Amygdala (tissue), 56 donors: ENCODE measurements at places on chromosomes 6 and 20.

- no peak for DNase-seq
Measured at GRCh38 chr6:167957626-167958025, 39.8 kb upstream of the KIF25 start.

GRCh38 chr6:84390851-84391250 is 163.4 kb upstream of the CEP162 start:
- DNase-seq: no peak

GRCh38 chr6:38499529-38500096 is 140.1 kb downstream of the BTBD9 start:
- no peak for DNase-seq

- DNase-seq: no peak
Measured at GRCh38 chr20:39766333-39766732, 804.2 kb downstream of the DHX35 start.

DNA sequence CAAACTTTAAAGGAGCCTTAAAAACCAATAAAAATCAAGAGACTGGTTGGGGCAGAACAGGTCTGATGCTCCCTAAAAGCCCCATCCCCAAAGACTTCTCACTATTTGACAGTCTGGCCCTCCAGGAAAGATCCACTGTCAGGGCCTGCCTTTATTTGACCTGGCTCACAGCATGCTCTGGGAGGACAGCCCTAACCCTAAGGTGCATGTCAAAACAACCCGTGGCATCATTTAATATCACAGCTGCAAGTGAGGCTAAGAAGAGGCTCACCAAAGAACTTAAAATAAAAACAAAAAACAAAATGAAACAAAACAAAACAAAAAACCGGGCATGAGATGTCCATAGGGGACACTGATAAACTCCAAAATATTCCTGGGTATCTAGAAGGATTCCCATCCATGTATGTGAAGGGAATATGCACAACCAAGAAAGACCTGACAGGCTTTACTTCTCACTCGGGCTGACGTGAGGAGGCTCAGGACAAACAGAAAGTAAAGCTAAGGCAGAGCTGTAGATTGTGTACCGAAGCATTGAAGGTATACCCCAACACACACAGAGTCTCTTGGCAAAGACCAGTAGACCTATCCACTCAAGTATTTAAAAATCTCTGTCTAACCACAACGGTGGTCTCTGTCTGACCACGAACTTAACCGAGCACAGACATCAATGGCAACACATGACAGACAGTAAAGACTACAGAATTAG is 57.3 kb downstream of the AHI1 start:
- no peak for DNase-seq

- DNase-seq: no peak
Measured at GRCh38 chr6:11632795-11633511, 95.4 kb downstream of the TMEM170B start.

- no peak for DNase-seq
Measured at GRCh38 chr6:65979120-65979519, 272.1 kb upstream of the EYS start.

- no peak for DNase-seq
Measured at GRCh38 chr20:58293453-58293852, 16.1 kb upstream of the RAB22A start.

DNA sequence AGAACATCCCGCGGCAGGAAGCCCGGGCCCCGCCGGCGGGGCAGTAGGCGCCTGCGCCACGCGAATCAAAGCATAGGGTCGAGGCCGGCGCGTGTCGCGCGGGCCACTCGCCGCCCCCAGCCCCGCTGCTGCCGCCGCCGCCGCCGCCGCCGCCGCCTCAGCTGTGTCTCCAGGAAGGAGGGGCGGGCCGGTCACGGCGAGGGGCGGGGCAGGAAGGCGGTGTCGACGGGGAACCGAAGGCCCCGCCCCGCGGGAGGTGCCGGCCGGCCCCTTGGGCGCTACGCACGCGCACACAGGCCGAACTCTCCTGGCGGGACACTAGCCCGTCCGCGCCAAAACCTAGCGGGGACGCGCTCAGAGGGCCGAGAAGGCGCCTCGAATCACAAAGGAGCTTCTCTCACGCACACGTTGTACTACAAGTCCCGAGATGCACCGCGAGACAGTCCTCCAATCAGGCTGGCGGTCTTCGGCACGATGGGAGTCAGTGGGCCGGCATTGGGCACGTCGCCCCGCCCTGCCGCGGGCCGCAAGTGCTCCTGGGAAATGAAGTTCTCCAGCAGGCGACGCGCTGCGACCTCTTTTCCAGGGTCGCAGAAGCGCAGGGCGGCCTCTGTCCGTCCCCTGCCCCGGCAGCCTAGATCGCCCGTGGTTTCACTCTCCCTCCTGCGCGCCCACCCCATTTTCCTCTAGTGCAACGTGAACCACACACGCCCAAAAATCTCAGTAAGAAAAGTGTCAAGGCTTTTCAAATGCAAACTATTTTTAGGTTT is at the start of gene RALGAPA2:
Gene RALGAPA2 (minus strand): TSS at position 171 of the 770 bp plus-strand sequence. CDS start 164 bp downstream, at position 7.
- DNase-seq: peak; percentile 94

- DNase-seq: no peak
Measured at GRCh38 chr20:24499472-24499871, 30.0 kb downstream of the SYNDIG1 start.

DNA sequence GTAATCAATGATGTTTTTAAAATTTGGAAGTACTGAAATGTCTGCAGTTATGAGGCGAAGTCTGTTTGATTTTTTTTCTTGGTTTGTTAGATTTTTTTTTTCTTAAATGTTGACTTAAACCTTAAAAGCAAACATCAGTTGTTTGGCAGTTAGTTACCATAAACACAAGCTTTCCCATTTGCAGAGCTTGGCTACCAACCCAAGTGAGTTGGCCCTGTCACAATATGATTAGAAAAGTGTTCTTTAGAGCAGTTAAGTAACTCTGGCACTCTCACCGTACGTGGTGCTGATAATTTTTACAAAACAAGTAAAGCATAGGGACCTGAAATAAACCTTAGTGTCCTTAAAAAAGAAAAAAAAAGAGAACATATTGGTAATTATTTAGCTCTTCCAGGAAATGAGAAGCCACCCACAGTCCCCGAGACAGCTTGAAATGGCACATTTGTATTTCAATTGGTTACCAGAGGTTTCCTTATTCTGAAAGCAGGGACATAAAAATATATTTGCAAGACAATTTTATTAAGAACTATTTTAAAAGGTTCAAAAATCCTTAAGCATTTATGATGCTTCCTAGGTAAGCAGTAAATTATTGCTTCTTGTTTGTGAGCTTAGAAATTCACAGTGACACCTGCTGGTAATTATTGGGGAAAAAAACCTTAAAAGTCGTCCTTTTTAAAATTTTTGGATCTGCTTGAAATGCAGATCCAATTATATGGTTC is 3.9 kb downstream of the HEY2 start:
- no peak for DNase-seq

- DNase-seq: no peak
Measured at GRCh38 chr6:72955666-72956065, 269.6 kb downstream of the KHDC1L start.

GRCh38 chr6:79671600-79672266 is 40.6 kb downstream of the SH3BGRL2 start:
- no peak for DNase-seq

DNA sequence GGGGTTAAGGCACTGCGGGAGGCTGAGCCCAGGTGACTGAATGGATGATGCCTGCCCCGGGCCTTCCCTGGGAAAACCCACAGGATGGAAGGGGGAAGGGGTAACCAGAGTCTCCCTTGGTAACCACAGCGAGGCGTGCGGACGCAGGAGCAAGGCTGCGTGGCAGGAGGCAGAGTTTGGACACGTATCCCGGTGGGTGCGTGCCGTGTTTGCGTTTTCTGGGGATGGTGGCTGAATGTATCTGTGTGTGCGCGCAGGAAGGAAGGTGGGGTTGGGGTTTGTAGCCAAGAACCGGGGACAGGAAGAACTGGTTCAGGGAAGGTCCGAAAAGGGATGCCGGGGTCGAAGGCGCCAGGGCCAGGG is 1.8 kb downstream of the MDGA1 start:
- no peak for DNase-seq

GRCh38 chr6:13289789-13290318 is 38.5 kb downstream of the TBC1D7 start:
- no peak for DNase-seq

- no peak for DNase-seq
Measured at GRCh38 chr6:4644996-4645395, 131.2 kb upstream of the CDYL start.

DNA sequence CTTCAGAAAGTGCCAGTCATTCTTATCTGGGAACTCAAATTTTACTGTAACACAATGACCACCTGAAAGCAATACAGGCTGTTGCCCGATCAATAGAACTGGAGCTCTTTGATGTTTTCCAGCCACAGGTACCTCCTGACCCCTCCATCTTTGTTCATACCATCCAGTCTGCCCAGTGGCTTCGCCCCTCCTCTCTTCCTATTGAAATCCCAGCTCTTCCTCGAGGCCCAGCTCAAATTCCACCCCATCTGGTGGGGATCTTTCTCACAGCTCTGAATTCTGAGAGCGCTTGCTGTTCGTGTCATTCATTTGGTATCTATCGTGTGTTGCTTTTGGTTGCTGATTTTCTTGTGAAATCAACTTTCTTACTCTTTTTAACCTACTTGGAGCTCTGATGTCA is 87.9 kb upstream of the CNKSR3 start:
- DNase-seq: no peak

GRCh38 chr6:112330071-112330878 is 16.9 kb upstream of the RFPL4B start:
- no peak for DNase-seq

DNA sequence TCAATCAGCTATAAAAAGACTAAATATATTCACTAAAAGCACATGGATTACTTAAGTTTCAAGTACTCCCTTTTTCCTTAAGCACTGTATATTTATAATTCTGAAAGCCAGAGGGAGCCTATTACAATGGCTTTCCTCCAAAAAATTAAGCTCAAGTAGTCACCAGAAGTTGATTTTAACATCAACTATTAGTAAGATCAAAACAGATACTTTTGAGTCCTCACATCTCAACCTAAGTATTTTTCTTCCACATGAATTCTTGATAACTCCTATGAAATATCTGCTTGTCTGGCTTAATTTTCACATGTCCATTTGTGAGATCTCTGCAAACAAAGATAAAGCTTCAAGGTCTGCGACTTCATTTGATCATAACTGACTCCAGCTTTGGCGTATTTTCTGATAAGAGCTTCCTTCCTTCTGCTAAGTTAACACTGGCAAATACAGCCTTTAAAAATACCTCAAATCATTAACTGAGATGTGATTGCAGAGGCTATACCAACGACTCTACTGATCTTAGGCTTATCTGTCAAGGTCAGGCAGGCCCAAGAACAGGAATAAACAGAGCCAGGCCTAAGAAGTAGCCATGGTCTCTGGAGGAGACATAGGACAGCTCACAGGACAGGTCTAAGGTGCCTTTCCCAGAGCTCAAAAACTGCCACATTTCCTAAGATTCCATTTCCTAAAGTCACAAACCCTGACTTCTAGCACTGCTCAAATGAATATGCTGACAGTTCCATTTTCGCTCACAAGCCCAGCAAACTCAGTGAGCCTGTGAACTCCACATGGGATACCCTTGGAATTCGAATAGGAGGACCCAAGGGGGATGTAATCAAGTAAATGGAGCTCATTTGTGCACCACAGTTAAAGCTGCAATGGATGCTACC is 10.0 kb downstream of the SNX5 start:
- no peak for DNase-seq

DNA sequence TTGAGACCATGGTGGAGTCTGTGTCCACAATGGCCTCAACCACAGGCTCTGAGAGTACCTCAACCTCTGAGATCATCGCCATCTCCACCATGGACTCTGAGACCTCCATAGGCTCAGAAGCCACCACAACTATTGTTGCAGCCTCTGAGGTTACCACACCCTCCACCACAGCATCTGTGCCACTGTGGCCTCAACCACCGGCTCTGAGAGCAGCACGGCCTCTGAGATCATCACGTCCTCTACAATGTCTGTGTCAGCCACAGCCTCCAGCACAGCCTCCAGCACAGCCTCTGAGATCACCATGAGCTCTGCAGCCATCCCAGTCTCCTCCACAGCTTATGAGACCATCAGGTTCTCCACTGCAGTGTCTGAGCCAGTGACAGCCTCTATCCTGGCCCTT is 19.4 kb upstream of the MUC21 start:
- no peak for DNase-seq

GRCh38 chr6:31304683-31305082 is 32.8 kb upstream of the HLA-C start:
- no peak for DNase-seq

DNA sequence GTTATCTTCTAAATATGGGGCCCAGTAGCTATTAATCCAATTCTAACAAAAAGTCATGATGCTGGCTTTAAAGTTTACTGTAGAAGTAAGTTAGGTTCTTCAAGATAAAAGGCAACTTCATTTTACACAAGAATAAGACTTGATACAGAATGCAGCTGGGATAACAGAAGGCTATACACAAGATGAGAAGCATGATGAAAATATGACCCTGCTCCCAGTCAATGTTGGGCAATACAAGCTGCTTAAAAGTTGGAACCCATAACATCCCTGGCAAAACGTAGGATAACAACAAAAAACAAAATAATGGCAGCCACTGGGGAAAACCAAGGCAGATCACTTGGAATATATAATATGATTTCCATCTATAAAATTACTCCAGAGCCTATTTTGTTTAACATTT is 87.6 kb upstream of the RSPO3 start:
- DNase-seq: no peak

DNA sequence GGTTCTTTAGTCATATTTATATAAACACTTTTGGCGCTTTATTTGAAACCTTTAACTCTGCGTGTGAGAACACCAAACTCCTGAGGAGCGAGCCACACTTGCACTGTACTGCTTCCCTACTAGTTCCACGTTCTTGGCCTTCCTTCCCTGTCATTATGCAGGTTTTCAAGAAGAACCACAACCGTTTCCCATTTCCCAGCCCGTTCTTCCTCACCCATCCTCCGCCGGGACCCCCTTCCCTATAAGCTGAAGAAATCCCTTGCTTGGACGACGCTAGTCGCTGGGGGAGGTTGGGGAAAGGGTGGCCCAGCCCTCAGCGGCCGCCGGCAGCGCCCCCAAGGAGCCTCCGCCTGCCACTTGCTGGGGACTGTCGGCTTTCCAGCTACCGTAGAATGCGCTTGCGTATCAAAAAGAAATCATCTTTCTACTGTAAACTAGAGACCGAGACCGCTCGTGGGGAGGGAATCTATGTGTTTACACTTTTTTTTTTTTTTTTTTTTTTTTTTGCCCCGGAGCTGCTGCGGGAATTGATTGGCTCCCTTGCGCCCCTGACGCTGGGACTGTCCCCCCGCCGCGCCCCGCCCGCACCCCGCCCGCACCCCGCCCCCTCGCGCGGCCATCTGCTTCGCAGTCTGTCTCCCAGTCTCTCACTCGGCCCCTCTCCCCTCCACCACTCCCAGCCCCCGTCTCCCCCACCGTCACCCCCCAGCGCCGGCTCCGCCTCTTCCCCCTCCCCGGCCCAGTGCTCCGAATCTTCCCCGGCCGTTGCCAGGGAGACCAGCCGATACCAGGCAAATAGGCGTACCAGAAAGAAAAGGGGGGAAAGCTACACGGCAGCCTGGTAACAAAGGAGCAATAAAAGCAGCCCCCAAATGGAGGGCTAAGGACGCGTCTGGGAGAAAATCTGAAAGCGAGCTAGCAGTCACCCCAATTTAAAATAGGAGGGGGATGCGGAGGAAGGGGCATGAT is 2.3 kb upstream of the MARCKS start:
- DNase-seq: peak; percentile 86

- DNase-seq: no peak
Measured at GRCh38 chr20:54690323-54690722, 214.9 kb downstream of the DOK5 start.

- no peak for DNase-seq
Measured at GRCh38 chr20:44301285-44301684, 9.7 kb downstream of the FITM2 start.
